ENCODE measurements at places on chromosomes 3 and 15.

- DNase-seq: no peak
These were observed 2.9 kb upstream of the NME9 start for GRCh38 chr3:138332472-138333073.

GRCh38 chr15:89490814-89491315 is 5.5 kb downstream of the RHCG start:
- no peak for DNase-seq

- DNase-seq: no peak
These were observed 28.2 kb downstream of the NEK4 start for GRCh38 chr3:52742418-52743041.

GRCh38 chr3:33395900-33396299 is 44.3 kb downstream of the UBP1 start:
- no peak for DNase-seq

GRCh38 chr3:75983609-75984290 is 198.4 kb upstream of the ZNF717 start:
- DNase-seq: no peak

DNA sequence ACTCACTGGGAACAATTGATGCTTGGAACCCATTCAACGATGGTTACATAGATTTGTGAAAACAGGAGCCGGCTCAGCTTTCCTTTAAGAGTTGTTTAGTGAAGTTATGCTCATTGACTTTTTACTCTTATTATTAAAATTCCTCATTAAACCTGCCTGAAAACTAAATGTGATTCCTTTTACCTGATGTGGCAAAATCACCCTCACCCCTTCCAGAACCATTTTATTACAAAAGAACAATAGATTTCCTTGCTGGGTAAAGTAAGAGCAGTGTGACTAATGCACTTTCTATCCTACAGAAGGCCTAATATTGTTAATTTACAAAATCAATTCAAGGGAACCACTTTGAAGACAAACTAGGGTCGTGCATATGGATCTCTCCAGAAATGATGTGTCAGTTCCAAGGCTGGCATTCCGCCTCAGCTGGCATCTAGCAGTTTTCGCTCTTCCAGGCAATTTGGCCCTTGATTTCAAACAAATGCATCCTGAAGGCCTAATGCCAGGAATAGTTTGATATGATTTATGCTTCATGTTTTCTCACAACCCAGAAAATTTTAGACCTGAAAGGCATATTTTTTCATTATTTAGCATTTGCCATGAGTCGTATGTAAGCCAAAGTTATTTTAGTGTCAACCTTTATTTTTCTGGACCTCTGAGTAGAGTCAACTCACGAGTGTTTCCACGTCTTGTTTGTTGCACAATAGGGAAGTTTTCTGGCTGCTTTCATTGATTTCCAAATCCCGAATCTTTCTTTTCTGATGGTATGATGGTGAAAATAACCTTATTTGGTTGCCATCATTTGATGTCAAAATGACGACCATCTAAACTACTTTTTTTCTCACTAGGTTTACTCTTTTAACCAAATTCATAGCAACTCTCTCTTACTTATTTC is 447.8 kb downstream of the MECOM start:
- DNase-seq: no peak

DNA sequence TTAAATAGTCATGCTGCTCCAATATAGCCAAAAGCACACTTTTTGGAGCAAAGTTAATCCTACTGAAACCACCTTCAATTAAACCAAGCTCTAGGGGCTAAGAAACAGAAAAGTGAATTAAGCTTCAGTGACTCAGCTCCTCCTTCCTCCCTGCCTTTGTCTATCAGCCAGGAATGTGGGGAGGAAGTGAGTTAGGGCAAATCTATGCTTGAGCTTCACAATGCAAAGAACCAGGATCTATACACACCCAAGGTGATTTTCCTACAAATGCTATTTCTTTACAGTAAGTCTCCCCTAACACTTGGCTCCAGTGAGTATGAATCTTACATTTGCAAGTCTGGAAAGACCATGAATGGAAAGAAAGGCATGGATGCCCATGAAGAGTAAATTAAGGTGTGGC is 212.1 kb downstream of the P3H2 start:
- DNase-seq: no peak

- DNase-seq: no peak
These were observed 175.2 kb downstream of the ALDH1A2 start for GRCh38 chr15:57890351-57890750.

DNA sequence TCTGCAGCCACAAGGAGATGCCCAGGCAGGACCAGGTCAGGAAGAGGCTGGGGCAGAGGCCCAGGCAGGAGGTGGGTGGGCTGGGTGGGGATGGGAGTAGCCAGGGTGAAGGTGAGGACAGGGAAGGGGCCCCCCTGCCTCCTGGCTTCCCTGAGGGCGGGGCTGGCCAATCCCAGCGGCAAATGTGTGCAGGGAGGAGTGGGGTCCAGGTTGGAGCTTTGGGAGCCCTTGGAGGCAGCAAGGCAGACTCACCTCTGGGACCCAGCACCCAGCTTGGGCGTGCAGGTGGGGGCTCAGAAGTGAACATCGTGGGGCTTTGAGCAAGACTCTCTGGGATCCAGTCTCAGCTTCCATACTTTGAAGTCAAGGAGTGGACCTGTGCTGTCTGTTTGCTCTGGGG is 25.2 kb downstream of the GP9 start:
- DNase-seq: no peak

GRCh38 chr15:41241221-41241964 is 10.3 kb downstream of the CHP1 start:
- DNase-seq: no peak

DNA sequence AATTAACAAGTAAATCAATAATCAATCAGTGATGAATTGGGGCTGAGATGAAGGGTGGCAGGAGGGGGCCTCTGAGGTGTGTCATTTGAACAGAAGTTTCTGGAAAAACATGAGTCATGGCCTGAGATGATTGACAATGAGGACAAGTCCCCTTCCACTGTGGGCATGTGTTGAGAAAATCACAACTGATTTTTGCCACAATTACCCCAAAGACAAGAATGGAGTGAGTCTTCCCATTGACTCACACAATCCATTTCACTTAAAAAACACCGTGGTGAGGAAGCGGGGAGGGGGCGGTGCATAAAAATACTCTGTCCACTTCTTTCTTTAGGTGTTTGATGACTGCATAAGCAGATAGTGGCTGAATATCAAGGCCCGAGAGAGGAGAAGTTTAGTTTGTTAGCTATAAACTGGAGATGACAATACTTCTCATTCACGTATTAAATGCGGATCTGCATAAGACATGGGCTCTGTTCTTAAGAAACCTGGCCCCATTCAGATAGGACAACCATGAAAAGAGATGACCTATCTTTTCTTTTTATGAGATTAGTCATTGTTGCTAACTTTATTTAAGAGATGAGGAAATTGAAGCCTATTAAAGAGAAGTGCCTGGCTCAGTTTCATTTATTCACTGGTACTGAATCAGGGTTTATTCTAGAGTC is 34.7 kb downstream of the SHC4 start:
- no peak for DNase-seq

- DNase-seq: no peak
These were observed 106.4 kb upstream of the TLE3 start for GRCh38 chr15:70203981-70204560.

DNA sequence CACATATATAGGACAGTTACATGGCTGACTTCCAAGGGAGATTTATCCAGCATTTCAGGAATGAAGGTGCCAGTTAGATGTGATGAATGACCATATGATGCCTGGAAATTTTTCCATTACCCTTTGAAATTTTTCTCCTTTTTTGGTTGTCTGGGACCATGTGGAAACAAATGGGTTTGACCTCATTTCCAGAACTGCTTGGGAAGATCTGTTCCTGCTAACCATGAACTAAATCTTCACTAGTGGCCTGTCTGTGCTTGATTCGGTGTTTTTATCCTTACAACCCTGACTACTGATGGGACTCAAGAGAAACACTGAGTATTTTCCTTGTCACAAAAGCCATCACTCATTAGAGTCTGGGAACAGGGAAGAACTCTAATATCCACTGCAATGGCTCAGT is 409.4 kb downstream of the PDCD6IP start:
- DNase-seq: no peak

GRCh38 chr3:52843881-52844280 is 9.1 kb upstream of the MUSTN1 start:
- no peak for DNase-seq

DNA sequence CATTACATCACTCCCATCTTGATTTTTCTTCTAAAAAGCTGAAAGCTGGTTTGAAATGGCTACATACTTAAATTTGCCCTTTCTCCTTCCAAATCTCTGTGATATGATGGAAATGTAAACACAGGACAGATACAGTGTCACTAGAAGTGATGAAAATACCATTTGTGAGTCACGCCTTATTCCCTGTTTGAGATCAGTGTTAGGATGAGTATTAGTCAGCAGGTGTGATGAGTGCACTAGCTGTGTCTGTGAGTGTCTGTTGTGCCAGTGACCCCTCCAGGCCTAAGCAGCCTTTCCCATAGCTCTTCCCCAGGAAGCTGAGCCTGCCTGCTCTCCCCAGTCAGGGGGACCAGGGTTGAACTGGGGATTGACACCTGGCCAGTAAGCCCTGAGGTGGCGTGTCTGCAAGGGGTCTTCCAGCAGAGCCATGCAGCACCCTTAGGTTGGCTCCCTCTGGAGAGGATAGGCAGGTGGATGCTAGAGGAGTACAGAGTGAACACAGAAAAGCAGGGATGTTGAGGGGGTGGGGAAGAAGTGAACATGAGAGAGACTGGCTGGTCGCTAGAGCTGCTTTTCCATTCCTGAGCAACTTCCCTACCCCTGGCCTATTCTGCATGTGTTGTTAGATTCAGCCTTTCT is 92.0 kb downstream of the PDE8A start:
- DNase-seq: no peak

DNA sequence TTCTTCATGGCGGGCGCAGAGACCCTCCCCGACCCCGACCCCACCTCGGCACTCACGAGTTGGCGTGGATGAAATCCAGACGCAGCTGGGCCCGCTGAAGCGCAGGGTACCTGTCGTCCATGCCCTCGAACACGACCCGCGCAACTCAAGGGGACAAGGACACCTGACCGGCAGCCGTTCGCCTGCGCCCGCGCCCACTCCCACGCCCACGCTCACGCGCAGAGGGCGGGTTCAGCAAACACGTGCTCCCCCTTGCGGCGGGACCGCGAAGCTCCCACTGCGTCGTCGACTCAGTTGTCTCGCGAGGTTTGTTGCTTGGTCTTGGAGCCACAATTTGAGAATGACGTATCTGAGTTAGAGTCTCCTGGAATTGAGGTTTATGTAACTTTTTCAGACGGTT is at the start of gene MORC1:
Gene MORC1, minus strand, starts transcription at position 196 of the 400 bp plus-strand sequence. Its CDS starts 75 bp downstream, at position 121.
- DNase-seq: no peak

DNA sequence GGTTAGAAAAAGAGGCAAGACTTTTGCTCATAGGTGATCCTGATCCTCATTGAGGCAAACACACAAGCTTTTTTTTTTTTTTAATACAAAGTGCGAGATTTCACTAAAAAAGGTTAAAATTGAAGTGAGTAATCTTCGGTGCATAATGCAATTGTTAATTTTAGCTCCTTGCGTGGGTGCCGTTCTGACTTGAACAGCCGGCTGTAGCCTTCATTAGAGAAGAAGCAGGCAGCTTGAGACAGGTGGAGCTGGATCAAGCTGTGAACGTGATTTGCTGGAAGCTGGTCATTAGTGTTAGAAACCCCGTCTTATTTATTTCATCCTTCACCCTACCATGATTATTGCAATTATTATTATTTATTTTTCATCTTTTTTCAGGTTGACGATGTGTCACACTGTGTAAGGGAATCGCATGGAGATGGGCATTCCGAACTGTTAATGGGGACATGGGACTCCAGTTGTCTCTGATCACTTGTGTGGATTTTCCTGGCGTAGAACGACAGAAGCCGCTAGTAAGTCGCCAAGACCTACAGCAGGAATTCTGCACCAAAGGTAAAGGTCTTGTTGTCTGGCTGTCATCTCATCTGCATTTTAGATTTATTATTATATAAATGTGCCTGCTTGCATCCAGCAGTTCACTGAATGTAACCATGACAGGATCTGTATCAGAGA is 40.2 kb downstream of the ARPP21 start:
- no peak for DNase-seq

- DNase-seq: no peak
These were observed 89.4 kb upstream of the ICE2 start for GRCh38 chr15:60568301-60568742.

- DNase-seq: no peak
These were observed 69.8 kb upstream of the MFGE8 start for GRCh38 chr15:88982946-88983342.

- DNase-seq: no peak
These were observed 12.7 kb downstream of the PRC1 start for GRCh38 chr15:90981681-90982080.

DNA sequence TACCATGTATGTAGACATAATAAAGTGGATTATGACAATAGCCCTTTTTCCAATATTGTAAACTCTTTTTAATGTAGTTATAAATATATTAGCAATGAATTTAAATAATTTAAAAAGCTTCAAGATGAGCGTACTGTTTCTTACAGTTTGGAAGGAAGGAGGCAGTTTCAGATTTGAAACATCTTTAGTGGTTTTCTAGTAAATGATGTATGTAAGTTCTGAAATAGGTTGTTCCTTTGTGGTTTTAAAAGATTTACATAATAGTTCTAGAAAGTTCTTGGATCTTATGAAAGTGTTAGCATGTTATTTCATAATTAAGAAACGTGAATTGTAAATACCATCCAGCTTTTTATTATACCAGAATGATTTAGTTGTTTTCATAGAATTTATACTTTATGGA is 16.0 kb downstream of the DNAJC19 start:
- DNase-seq: no peak

GRCh38 chr3:38588995-38589937 is 60.2 kb downstream of the SCN5A start:
- no peak for DNase-seq

GRCh38 chr3:62132027-62132602 is 241.2 kb downstream of the FEZF2 start:
- no peak for DNase-seq

GRCh38 chr3:169534439-169534838 is 129.1 kb downstream of the MECOM start:
- no peak for DNase-seq

Data from naive thymus-derived CD8-positive, alpha-beta T cell (primary cell).